ENCODE measurements at places on chromosomes 16 and 17.

GRCh38 chr17:59766491-59766890 lies 59.0 kb downstream of the VMP1 start:
- DNase-seq = no peak

GRCh38 chr16:29925105-29925756 lies 795 bp downstream of the KCTD13 start:
- no peak for DNase-seq

DNA sequence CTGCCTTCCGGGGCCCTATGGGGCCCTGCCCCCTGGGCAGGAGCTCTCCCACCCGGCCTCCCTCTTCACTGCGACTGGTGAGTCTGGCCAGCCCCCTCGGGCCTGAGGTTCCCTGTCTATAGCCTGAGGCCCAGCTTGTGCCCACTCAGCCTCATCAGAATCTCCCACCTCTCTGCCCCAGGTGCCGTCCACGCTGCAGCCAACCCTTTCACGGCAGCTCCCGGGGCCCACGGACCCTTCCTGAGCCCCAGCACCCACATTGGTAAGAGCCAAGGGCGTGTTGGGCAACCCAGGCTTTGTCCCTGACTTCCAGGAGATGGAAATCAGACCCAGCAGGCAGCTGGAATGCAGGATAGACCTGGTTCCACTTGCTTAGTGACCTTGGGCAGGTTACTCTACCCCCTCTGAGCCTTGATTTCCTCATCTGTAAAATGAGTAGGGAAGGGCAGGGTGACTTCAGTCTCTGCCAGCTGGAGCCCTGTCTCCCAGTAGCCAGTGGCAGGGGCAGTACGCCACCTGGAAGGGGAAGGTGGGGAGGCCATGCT lies 9.2 kb downstream of the FBRS start:
- DNase-seq = no peak

DNA sequence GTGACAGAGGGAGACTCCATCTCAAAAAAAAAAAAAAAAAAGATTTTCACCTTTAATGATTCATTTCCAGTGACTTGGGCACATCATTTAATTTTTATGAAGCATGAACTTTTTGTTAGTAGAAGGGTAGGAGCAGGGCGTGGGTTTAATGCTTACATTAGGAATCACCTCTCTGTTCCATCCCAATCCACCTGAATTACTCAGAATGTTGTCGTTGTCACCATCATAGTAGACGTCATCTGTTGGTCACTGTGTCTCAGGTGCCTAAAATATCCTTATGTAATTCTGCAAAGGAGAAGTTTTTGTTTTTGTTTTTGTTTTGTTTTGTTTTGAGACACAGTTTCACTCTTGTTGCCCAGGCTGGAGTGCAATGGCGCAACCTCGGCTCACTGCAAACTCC lies 38.3 kb upstream of the TEKT3 start:
- no peak for DNase-seq

DNA sequence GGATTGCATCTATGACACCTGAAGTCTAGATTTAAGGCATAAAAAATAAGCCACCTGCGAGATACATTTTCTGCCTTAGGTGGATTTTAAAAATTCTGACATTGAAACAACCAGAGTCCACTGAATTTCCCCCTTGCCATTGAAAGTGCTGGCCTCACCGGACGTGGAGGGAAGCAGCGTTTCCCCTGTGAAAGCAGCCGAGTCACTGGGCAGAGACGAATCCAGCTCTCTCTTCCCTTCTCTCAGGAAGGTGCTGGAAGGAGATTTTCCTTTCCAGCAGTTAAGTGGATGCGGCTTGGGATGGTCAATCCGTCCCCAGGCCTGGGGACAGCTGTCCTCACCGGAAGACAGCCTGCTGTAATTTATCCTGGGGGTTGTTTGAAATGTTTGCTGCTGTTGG lies 270.9 kb upstream of the FOXF1 start:
- DNase-seq = no peak

DNA sequence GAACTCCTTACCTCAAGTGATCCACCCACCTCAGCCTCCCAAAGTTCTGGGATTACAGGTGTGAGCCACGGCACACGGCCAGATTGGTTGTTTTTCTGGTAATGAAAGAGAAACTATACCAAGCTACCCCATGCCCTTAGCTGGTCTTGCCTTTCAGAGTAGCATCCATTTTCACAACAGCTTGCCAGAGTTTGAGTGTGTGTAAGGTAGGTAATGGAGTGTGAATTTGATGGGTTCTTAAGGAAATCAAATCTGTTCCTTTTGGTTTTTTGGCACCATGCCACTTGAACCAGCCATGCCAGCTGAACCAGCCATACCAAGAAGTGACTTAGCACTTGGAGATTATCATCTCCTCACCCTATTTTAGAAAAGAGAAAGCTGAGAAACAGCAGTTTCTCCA lies 5.1 kb downstream of the CALCOCO2 start:
- DNase-seq = peak; percentile 29

GRCh38 chr17:65385726-65386125 lies 175.7 kb downstream of the AXIN2 start:
- DNase-seq = no peak

GRCh38 chr17:75854101-75854748 lies 910 bp downstream of the WBP2 start:
- DNase-seq = peak; percentile 23

DNA sequence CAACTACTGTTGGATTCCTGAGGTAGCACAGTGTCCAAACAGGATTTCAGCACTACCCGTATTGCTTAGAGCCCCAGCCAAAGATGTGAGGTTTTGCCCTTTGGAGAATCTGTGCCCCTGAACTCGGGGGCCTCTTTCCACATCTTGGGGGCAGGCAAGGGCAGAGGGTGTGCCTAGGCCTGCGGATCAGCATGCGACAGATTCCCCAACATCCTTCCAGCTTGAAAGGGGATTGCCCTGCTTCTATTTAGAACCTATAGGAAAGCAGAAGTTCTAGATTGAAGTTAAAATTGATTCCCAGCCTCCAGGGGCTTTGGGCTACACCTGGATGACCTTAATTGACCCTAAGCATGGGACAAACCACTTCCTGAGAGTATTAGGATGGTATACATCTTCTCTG lies 19.6 kb downstream of the NOD2 start:
- DNase-seq = no peak

- no peak for DNase-seq
Measured at GRCh38 chr16:86380030-86380429, 130.3 kb upstream of the FOXF1 start.

GRCh38 chr17:70195091-70195490 lies 25.8 kb downstream of the KCNJ2 start:
- DNase-seq = no peak

DNA sequence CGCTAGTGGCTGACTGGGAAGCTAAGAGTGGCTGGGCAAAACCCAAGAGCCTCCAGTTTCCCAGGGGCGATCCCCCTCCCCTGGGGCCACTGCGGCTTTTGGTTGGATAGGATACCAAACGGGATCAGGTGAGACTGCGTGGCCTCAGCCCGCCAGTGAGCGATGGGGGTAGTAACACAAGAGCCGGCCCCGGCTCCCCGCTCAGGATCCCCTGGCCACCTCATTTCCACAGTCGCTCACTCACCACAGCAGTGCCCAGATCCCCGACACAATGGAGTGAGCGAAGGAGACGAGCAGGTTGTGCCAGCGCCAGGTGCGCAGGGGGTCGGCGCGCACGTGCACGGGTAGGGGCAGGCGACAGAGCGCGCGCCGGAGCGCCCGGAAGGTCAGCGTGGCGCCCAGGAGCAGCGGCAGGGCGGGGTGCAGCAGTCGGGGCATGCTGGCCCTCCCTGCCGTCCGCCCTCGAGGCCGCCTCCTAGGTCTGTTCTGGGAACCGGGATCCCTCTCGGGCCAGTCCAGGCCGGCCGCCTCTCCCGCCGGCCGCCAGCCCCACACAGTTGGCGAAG lies 290 bp downstream of the TLCD1 start:
- no peak for DNase-seq

DNA sequence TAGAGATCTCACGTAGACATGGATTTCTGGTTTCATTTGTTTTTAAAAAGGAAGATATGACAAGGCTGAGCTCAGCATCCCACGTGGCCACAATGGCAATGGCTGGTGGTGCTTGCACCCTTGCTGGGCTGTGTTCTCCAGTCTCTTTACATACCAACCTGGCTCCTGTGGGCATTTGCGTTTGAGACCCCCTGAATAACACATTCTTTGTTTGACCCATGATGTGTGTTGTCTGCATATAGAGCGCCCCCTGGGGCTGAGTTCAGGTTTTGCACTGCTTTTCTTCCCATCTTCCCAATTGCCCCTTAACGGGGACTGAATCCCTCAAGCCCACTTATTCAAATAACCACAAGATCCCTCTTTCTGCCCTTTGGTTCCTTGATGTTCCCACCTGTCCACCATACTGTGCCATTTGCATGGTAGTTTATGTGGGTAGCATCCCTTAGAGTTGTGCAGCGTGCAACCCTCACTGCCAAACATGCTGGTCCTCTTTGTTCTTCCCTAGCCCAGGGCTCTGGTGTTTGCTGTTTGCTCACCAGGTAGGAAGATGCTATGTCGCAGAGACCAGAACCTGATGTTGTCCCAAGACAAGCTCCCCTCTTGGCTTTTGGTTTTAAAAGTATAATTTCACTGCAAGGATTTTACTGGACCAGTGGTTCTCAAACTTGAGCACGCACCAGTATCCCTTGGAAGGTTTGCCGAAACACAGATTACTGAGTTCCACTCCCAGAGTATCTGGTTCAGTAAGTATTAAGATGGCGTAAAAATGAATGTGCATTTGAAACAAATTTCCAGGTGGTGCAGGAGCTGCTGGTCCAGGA lies 38.5 kb upstream of the NKD1 start:
- peak; percentile 35 for DNase-seq

DNA sequence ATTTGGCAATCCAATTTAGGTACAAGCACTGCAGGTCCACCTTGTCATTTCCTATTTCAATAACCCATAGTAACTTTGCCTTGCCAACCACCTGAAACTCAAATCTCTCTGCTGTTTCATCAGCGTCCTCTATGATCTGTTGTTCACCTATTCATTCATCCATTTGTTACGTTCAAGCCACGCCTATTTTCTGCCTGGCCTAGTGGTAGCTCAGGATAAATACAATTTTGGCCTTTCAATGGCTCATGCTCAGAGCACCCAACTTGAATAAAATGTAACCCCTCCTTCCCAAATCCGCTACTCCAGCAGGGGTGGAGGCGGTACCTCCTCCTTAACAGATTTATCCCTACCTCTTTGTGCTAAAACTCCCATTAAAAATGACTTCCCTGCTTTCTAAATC lies 3.6 kb upstream of the FBXO47 start:
- DNase-seq = no peak

GRCh38 chr17:73594025-73594424 lies 50.2 kb downstream of the SDK2 start:
- no peak for DNase-seq

GRCh38 chr16:50683689-50684374 lies 2.7 kb upstream of the SNX20 start:
- DNase-seq = peak; percentile 75

DNA sequence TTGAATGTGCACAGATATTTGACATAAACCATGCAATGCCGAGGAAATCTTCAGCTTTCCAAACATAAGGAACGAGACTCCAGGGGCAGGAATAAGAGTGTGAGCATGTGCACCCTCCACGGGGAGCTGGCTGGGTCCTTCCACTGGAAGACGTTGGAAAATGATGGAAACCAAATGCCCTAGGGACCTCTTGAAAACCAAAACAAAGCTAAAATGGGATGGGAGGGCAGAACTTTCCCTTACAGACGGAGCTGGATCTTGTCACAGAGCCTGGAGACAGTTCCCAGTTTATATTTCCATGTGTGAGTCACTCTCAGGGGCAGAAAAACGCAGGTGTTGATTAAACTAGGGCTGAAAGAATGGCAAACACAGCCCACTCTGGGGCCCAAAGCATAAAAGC lies 34.4 kb upstream of the DNAH17 start:
- DNase-seq = no peak

GRCh38 chr16:84874983-84875382 lies 55.2 kb downstream of the CRISPLD2 start:
- no peak for DNase-seq

DNA sequence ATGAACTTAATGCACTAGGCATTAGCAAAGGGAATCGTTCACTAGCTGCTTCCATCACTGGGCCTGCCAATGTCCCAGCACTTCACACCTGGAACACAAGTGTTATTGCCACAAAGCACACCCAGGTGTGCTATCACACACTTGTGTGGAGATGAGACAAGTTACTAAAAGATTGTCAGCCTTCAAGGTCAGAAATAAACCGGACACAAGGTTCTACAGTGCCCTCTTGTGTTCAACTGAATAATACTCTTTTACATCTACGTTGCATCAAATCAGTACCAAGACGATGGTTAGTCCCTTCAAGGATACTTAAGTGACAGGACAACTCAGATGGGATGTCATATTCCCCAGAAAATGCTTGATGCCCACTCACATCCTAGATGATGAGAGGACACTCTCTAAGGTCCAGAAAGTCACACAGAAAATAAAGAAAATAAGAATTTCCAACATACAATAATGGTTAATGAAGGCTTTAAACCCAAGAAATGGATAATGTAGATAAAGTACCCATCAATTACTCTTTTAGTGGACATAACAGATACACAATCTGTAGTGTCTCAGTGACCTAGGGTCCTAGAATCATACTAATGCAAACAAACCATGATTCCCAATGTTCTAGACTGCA lies 16.4 kb upstream of the GLG1 start:
- DNase-seq = peak; percentile 67

GRCh38 chr17:29113334-29113733 lies 66.9 kb downstream of the MYO18A start:
- DNase-seq = no peak

DNA sequence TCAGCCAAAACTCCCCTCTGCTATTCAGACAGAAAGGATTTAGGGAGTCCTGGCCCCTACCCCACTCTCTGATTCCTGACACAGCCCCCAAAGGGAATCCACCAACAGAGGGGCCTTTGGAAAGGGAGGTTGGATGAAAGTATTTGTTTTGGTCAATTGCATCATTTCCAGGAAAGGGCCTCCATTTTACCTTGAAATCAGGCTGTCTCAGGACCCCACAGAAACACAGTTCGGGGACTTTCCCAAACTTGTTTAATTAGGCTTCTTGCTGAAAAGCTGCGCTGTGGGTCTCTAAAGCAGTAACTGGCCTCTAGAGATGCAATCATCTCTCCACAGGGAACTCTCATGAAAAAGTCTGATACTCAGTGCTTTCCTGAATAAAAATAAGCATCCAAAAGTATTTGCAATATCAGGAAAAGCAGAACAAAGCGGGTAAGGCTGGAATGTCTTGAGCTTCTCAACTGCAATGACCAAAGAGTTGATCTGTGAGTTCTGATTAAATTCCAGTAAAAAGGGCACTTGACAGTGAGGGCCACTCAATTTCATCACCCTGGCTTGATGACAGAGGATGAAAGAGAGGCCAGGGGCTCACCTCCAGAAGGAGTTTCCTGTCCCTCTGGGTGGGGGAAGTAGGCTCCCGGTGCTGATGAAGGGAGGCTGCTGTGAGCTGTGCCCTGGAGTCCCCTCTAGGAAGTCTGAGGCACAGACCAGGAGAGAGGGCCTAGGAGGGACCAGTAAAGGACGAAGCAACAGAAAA lies 36.3 kb downstream of the LYRM9 start:
- no peak for DNase-seq

- no peak for DNase-seq
Measured at GRCh38 chr17:62052765-62053338, 12.2 kb downstream of the MED13 start.
